ENCODE measurements at places on chromosomes 5 and 9.

DNA sequence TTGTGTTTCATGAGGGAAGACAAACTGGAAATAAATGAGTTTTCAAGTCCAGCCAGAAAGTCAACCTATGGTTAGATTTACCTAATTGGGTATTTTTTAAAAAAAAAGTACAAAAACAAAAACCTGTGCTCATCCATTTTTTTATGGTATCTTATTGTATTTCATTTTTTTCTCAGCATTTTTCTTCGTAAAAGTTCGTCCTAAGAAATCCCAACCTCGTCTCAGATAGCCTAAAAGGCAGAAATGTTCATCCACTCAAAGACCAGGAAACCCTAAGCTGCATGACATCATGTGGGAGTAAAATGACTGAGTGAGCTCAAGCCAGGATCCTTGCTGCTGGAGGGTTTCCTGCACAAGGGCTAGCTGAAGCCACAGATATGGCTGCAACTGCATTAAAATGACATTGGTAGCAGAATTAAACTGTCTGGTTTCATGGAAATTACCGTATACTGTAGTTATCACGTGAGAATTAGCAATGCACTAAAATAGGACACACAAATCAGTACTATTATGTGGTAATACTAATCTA, 70.4 kb downstream of the NFIB start:
- DNase-seq, result no peak

- no peak for DNase-seq
These were observed 718.3 kb downstream of the TLR4 start for GRCh38 chr9:118422508-118422907.

DNA sequence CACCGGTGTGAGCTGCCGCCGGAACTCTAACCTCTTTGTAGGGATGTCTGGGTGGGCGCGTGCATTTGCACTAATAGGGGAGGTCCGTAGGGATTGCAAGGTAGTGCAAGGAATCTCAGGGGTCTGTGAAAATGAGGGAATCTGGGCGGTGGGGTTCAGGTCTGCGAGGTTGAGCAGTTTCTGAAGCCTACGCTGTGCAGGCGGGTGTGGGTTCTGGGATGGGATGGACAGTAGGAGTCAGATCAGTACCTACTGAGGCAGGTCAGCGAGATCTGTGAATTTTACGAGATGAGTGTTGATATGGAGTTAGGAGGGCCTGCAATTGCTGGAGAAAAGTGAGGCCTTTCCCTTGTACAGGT, 856 bp upstream of the ATOSB start:
- DNase-seq, result no peak

- no peak for DNase-seq
These were observed 904 bp downstream of the GDNF start for GRCh38 chr5:37838933-37839341.

GRCh38 chr9:19127871-19128500, 694 bp upstream of the PLIN2 start:
- no peak for DNase-seq

GRCh38 chr5:34005211-34005610, 2.6 kb downstream of the AMACR start:
- no peak for DNase-seq

GRCh38 chr9:28007097-28007817, 434.0 kb upstream of the C9orf72 start:
- no peak for DNase-seq

DNA sequence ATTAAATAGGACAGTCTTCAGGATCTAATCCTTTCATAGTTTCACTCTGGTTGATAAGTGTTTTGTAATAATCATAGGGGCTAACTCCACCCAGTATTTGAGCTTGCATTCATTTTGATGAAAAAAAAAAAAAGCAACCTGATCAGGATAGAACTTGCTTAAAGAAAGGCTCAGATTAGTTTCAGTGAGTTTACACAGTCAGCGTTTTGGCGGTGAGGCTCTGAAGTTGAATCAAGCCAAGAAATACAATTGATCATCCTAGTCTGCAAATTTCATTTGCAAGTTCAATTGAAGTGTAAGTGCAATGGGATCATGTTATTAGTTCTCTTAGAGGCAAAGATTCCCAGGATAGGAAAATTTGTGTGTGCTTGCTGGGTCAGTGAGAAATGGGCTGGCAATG, 159.7 kb upstream of the ELL2 start:
- DNase-seq, result no peak

DNA sequence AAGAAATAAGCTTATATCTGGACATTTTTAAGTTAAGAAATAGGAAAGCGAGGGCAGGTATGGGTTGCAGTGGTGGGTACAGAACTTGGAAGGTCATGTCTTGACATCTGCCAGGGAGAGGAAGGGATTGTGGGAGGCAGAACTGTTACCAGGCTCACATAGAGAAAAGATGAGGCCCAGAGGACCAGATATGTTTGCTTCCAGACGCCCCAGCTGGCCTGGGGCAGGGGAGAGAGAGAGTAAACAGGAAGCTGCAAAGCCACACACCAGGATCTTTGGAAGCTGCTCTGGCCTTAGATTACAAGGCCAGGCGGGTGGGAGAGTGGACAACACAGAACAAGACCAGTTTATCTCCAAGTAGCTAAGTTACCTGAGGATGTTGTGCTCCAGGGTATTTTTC, 71.2 kb downstream of the MARCHF11 start:
- DNase-seq, result no peak

GRCh38 chr5:155079698-155080097, 66.1 kb downstream of the KIF4B start:
- DNase-seq, result no peak

DNA sequence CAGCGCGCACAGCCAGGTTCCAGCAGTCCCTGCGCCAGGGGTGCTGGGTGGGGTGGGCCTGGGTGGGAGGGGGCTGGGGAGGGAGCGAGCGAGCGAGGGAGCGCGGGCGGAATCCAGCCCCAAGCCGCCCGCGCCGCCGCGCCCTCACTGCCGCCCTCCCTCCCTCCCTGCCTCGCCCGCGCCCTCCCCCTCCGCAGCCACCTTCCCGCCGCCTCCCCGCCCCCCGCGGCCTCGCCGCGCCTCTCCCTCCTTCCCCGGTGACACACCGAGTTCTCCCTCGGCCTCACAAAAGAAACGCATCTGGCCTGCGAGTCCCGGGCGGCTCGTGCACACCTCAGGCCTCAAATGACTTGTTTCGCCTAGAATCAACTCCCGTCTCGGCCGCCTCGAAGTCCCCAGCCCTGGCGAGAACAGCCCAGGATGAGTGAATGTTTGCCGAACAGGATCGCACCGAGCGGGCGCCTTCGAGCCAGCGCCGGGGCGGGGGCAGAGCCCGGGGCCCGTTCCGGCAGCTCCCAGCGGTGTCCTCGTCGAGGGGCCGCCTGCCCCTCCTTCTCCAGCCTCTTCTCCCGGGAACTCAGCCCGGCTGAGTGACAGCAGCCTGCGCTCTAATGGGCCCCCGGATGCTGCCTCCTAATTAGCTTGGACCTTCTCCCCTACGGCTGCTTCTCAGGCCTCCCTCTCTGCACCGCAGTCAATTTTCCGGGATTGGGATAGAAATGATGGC, 371 bp upstream of the PITX1 start:
- peak; percentile 50 for DNase-seq

DNA sequence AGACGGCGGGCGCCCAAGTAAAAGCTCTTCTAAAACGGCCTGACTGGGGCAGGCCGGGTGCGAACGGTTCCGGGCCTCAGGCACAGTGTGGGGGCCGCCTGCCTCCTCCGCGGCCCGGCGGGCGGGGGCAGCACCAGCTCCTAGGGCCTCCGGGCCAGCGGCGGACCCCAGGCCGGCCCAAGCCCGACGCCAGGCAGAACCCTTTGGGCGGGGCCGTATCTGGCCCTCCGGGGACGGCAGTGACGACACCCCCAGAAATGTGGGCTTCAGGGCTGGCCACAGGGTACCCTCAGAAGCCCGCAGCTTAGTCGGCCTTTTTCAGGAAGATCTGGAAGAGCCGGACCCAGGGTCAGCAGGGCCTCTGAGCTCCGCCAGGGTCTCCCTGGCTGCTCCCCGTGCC, 4.0 kb downstream of the LTC4S start:
- DNase-seq, result no peak

- DNase-seq, result no peak
These were observed 151.8 kb downstream of the EPB41L4A start for GRCh38 chr5:112267231-112267630.

DNA sequence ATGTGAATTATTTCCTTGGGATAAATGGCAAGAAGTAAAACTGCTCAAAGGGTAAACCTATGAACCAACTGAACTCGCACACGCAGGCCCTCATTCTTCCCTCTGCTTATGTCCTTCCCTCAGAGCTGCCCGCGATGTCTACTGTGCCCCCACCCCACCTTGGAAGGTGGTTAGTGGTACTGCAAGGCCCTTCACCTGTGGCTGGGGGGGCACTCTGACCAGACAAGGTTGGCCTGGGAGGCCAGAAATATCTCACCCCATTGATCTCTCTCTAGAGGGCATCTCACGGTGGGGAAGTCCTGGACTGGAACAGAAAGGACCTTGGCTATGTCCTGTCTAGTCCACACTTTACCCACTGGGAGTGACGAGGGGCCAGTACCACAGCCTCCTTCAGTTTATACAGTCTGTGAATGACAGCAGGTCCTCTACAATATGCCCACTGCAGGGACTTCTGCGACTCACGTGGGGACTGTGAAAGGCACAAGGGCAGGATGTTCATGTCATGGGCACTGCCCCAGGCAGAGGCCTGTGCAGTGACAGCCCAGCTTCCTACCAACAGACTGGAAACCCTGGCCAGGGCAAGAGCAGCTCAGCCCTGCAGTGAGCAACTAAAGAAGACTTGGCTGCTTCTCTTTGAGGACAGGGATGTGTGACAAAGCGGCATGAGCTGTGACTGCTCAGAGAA, 56.8 kb upstream of the SYNPO start:
- no peak for DNase-seq

DNA sequence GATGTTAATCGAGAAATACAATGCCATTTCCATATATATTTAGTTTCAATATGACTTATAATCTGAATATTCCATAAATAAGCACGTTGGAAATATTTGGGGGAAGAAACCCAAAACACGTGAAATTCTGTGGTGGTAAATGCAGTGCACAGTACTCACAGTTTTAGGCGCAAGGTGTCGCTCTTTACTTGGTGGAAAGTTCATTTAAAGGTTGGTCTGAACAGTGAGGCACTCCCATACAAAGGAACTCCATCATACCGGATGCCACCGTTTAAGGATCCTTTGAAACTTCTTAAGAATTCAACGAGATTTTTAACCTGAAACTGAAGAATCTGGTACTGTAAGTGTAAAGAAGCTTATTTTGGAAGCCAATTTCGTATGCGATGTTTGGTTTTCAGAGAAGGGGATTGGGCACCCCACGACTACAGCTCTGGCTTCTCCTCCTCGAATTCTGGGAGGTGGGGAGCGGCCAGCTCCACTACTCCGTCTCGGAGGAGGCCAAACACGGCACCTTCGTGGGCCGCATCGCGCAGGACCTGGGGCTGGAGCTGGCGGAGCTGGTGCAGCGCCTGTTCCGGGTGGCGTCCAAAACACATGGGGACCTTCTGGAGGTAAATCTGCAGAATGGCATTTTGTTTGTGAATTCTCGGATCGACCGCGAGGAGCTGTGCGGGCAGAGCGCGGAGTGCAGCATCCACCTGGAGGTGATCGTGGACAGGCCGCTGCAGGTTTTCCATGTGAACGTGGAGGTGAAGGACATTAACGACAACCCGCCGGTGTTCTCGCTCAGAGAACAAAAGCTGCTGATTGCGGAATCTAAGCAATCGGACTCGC, at the start of gene PCDHA11:
Gene PCDHA11, plus strand, starts transcription at position 237 of the 834 bp plus-strand sequence. Its CDS starts 147 bp downstream, at position 384.
- no peak for DNase-seq

- no peak for DNase-seq
These were observed 6.4 kb downstream of the SOWAHA start for GRCh38 chr5:132819468-132819867.

- peak; percentile 60 for DNase-seq
These were observed 27.6 kb downstream of the IL7R start for GRCh38 chr5:35884191-35884769.

DNA sequence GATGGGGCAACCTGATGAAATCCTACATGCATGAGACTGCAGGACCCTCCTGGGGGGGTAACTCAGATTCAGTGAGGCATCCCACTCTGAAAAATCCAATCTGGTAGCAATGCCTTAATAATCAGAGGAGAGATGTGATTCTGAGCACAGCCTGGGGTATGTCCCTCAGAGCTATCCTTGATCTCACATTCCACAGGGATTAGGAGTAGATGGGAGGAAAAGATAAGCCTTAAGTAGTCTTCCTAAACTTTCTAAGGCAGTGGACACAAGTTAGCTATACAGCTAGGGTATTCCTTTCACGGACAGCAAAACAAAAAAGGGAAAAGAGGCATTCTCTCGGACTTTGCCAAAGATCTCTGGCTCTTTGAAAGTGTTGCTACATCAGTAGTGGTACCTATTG, 3.9 kb upstream of the SPATA9 start:
- no peak for DNase-seq

DNA sequence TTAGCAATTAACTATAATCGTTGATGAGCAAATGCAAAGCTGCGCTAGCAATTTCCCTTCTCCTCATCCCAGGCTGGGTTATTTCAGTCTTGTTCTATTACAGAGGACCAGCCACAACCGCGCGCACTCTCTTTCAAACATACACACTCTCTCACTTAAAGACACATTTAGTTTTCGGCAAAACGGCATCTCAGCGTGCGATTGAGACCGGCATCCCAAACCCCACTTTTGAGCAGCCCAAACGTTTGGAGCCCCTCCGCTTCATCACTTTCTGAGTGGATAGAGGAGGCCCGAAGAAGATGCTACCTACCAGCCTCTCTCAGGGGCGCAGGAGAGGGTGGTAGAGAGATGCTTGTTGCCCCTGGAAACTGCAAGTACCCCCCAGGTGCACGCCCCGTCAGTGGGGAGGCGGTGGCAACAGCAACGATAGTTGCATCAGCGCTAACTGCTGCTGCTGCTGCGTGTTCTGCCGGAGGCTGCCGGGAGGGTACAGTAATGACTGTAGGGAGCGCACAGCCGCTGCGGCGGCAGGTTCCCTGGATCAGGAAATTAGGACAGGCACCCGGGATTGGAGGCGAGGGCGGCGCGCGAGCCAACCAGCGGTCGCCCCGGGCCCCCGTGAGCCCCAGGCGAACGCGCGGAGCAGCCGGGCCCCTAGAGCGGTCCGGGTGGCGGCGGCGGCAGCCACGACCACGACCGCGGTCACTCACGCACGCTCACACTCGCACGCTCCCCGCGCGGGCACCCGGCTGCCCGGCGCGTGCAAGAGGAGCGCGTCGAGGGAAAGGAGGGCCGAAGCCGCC, 467 bp upstream of the VLDLR start:
- DNase-seq, result peak; percentile 34

- DNase-seq, result no peak
These were observed 73.5 kb downstream of the C9orf57 start for GRCh38 chr9:71986900-71987299.

DNA sequence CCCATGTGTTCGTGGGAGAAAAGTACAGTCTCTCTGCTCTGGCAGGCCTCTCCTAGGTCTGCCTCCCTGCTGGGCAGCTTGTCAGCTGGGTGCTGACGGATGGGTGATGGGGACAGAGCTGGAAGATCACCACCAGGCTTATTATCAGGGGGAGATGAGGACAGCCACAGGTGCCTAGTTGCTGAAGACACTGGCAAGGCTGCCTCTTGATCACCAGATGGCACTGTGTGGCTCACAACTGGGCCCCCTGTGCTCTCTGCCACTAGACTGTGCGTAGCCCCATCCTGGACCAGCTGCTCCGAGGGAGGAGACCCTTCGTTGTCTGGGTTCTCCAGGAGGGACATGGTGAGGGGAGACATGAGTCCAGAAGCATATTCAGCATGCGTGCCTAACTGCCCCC, 73.0 kb downstream of the KIF24 start:
- DNase-seq, result no peak
